ENCODE measurements at places on chromosomes 11 and 22. TPM values are rescaled to one million over a fixed set of nuclear protein-coding genes. Genes with fewer than 3 reads are reported as not detected.

DNA sequence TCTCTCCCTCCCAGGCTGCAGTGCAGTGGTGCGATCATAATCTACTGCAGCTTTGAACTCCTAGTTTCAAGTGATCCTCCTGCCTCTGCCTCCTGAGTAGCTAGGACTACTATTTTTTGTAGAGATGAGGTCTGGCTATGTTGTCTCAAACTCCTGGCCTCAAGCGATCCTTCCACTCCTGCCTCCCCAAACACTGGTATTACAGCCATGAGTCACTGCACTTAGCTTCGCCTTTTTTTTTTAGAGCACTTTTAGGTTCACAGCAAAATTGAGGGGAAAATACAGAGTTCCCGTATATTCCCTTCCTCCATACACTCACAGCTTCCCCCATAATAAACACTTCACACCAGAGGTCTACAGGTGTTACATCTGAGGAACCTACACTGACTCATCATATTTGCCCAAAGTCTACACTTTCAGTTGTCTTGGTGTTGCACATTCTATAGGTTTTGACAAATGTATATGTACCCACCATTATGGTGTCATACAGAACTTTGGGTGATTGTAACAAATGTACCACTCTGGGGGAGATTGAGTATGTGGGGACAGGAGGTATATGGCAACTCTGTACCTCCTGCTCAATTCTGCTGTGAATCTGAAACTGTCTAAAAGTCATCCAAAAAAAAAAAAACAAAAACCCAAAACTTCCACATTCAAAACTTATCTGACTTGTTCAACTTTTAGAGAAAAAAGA is 11.3 kb upstream of the SLC37A4 start:
- no peak for DNase-seq

The CD3G gene
- total RNA-seq: 0.21 TPM

The OR10D3 gene
- 0.26 TPM for total RNA-seq

DNA sequence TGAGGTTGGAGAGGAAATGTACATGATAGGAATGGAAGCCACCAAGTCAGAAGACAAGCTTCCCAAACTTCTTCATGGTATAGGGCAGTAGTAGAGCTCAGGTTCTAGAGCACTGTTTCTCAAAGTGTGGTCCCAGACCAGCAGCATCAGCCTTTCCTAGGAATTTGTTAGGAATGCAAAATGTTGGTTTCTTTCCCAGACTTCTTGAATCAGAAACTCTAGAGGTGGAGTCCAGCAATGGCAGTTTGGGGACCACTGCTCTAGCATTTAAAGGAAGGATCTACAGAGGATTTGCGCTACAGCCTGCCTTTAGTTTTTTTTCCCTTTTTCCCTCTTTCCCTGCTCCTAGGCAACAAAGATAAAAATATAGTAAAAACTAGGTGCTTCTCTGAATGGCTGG is 17.0 kb upstream of the MMP12 start:
- DNase-seq: no peak

The NELL1 gene
- 3.3 TPM for total RNA-seq

DNA sequence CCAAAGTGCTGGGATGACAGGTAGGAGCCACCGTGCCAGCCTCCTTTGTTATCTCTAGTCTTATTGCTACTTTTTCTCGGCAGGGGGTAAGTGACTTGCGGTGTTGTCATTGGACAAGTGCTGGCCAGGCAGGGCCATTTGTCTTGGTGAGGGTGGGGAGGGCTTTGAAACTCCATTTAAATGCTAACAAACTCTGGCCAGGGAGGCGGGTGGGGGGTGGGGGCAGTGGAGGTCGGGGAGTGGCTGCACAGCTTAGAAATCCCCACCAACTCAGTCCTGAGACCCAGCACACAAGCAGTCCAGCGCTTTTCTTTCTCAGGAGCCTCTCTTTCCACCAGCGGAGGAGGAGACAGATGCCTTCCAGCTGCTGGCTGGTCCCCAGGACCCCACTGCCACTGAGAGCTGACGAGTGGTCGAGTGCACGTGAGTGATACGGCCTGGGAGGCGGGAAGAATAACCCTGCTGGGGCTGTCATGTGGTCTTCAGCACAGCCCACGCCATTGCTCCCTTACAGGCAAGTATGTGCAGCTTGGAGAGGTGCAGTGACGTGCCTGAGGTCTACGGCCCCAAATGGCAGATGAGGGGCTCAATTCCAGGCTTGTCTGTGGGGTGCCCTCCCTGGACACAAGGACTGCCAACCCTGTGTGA is 24.2 kb upstream of the OSBPL5 start:
- DNase-seq: no peak

DNA sequence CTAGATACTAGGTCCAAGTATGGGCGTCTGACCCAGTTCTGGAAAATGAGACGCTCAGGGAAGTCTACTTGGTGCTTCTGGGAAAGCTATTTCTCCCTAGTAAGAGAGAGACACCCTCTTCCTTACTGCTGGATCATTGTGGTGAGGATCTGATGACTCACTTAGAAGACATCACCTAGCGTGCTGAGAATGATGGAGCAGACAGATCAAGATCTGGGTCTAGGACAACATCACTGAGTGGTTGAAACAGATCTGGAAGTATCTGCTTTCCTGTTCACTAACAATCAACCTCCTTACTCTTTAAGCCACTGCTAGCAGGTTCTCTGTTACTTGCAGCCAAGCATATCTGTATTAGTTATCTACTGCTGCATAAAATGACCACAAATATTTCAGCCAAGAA is 38.3 kb upstream of the HMGXB4 start:
- no peak for DNase-seq

GRCh38 chr11:15772981-15773380 is 583.4 kb downstream of the SOX6 start:
- no peak for DNase-seq

GRCh38 chr22:39970742-39971141 is 10.5 kb downstream of the TMA7B start:
- DNase-seq: no peak

DNA sequence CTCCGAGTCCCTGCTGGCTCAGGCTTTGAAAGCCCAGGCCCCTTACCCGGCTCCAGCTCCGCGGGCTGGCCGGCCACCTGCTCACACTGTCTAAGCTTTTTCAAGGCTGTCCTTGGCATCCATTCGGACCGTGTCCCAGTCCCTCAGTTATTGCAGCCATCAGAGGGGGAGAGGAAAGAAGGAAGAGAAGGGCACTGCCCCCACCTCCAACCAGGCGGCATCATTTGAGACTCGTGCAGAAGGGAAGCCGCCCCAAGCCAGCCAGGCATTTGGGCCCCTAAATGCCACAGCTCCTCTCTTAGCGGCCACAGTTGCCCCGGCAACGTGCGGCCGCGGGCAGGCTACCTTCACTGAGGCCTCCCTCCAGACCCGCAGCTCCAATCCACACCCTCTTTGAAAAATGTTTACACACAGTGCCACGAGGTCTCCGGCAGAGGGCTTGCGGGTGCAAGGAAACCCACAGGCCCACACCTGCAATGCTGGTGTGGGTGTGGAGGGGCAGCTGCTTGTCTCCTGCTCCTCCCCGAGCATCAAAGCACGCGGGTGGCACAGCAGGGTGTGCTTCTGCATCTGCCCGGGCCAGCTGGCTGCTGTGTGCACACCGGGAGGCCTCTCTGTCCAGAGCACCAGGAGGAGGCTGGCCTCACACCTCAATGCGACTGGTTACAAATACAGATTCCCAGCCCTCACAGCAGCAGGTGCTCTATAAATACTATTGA is 124.4 kb downstream of the CTTN start:
- DNase-seq: no peak

- no peak for DNase-seq
These were observed 17.8 kb upstream of the CASTOR1 start for GRCh38 chr22:30307041-30307574.

The GGT1 gene
- total RNA-seq: 4.2 TPM

GRCh38 chr11:13344818-13345217 is 67.2 kb downstream of the BMAL1 start:
- DNase-seq: no peak

The CREB3L1 gene
- total RNA-seq: 9.8 TPM

The SOX6 gene
- 8.7 TPM for total RNA-seq

The MADD gene
- total RNA-seq: 47.7 TPM

DNA sequence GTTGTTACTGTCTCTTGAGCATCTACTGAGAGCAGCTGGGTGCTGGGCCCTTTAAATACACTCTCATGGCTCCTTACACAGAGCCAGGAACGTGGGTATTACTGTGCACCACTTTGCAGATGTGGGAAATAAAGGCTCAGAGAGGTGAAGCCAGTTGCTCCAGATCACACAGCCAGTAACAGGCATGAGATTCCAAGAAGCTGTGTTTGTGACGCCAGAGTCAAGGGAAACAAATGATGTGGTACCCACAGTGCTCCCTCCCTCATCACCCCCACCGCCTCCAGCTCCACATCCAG is 1.4 kb upstream of the PRDM11 start:
- DNase-seq: no peak

GRCh38 chr22:25374869-25375268 is 155.4 kb downstream of the CRYBB2 start:
- no peak for DNase-seq

GRCh38 chr11:34235591-34236071 is 122.2 kb downstream of the ABTB2 start:
- DNase-seq: no peak

The CTSF gene
- not detected for total RNA-seq

GRCh38 chr11:117217141-117218084 is 14.5 kb downstream of the PCSK7 start:
- no peak for DNase-seq

The RAB36 gene
- 6.8 TPM for total RNA-seq

DNA sequence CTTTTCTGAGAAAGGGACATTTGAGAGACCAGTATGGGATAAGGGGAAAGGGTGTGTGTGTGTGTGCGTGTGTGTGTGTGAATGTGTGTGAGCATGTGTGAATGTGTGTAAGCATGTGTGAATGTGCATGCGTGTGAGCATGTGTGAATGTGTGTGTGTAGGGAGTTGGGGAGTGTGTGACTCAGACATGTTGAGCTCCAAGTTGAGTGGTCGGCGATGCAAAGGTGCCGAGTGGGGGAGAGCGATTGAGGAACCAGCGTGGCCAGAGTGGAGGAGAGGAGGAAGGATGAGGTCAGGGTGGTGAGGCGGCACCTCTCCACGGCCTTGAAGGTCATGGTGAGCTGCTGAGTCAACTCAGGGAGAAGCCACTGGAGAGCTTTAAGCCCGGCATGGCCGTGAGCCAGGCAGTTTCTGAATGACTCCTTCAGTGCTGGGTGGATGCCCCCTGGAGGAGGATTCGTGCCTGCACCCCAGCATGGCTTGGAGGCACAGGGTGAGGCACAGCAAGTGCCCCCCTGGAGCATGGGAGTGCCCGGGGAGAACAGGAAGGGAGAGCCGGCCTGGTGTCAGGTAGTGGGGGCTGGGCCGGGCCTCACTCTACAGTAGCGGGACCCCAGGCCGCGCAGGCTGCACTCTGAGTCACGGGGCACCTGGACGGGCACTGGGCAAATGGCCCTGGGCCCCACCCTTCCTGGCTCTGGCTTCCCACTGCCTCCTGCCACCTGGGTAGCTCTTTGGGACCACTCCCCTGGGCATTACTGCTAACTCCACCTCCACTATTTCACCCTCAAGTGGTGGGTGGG is 8.2 kb upstream of the CCDC88B start:
- no peak for DNase-seq

The INSC gene
- not detected for total RNA-seq

DNA sequence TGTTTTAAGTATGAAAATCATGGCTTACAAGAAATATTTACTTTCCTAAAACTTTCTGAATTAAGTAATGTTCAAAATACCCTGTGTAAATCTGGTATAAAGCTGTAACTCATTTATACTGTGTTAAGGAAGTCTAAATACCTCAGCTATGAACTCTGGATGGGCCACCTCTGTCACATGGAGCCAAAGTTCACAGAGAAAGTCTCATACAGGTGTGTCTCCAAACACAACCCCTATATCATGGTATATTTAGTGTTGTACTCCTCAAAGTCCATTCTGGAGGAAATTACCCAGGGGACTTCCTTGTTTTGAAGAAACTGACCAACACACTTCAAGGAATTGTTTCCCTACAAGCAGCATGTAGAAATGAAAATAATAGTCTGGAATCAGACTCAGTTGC is 909.2 kb upstream of the TENM4 start:
- DNase-seq: no peak

DNA sequence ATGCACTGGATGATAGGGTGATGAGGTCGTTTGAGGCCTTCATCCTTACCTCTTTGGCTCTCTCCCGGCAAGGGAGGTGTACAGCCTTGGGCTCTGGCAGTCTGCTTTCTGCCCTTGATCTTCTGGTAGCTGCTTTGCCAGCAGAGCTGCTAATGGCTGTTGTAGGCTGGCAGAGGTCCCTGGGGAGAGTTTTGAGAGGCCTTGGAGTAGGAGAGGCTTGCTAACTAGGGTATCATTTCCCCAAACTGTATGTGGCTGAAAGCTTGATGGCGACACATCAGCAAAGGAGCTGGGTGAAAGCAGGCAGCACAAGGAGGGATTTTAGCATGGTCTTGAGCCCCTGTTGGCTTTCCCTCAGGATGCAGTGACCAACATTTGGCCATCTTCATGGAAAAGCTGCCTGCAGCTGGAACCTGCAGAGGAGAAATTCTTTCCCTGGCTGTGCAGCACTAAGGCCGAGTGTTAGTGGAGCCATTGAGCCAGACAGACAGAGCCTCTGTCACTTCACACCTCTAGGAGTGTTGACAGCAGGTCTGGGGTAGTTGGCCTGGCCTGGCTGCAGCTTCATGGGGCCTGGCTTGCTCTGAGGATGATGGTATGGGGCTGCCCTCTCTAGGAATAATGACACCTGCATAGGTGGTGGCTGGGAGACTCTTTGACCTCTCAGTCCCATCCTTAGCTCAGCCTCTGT is 3.5 kb upstream of the AMPD3 start:
- no peak for DNase-seq

DNA sequence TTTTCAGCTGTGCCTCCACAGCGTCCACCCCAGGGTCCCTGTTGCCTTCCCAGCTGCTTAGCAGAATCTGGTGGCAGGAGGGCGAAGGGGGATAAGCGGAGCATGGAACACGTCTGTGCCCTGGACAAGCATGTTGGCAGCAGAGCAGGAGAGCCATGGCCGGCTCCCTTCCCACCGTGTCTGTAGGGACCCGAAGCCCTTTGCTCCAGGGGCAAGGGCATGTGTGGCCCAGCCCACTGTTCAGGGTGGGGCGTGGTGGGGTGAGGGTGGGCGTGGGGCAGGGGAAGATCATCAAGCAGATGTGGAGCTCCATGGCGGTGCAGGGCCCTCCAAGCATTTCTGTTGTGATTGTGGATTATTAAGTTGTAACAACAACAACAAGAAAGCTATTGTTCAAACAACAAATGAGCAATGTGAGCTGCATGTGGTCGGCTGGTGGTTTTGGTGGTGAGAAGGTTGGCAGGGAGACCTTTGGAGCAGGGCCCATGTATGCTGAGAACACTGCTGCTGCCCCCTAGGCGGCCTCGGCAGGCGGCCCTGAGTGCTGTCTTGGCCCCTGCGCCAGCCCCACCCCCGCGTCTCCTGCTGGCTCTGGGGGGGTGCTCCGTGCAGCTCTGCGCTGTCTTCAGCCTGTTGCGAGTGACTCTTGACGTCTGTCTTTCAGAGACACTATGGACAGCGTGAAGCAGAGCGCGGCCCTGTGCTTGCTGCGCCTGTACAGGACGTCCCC is 50.9 kb downstream of the AP2A2 start:
- no peak for DNase-seq

GRCh38 chr11:1889941-1890855 is 1.5 kb downstream of the PRR33 start:
- DNase-seq: peak; percentile 61
